ENCODE measurements at places on chromosomes 1 and 21.

DNA sequence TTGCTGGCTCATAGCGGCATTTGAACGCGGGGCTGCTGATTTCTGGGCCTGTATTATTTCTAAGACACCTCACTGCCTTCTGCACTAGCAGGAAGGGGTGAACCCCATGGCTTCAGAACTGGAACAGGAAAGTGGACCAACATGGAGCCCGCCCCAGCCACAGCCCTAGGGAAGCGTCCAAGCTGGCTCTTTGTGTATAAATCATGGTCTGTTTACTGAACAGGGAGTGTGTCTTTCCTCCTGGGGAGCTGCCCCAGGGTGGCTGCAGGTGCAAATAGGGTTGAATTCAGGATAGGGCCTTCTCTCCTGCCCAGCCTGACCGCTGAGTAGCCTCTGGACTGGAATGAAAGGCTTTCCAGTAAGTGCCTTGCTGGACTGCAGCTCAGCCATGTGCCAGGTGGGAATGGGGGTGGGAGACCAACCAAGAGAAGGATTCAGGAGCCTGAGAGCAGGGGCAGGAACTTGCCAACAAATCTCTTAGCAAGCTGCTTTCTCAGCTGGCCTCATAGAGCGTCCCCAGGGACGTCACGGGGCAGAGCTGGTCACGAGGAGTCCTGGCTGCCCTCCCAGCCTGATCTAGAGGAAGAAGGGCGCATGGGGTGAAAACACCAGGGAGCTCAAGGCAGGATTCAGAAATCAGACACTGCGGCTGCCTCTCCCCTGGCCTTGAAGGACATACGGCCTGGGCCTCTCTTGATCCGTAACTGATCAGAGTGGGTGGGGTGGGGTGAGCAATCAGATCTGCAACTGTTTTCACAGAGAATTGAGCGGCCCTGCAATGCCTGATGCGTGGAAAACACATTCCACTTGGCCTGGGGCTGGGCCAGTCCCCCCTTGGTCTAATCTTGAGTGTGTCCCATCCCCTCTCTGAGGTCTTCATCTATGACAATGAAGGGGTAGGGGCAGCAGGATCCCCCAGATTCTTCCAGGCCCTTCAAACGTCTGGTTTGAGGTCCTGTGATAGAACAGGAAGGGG, 56.5 kb upstream of the SELENON start:
- DNase-seq = peak; percentile 94

DNA sequence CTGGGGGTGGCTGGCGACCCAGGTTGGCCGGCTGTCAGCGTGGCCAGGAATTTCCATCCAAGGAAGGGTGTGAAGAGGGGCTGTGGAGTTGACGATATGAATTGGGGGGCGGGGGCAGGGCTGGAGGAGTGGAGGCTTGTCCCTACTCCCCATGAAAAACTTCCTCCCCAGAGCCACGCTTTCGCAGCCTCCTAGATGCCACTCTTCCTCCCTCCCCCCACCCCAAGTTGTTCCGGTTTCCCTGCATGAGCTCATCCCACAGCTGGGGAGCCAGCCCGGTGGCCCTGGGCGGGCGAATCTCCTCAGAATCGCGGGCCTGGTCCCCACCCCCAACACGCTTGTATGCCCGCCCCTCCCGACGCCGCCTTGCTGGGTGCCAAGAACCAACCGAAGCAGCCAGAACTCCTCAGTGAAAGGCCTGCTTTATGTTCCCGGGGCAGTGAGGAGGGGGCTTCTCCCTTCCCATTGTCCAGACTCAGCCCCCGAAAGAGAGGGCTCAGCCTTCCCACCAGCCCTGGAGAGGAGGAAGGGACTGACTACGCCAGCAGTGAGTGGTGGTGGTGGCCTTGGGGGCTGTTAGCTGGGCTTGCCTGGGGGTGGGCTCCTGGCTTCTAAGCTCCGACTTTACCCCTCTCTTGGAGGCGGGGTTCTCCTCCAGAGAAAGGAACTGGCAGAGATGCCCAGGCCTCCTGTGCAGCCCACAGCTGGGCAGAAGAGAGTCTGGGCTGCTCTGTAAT, 1.8 kb upstream of the CSMD2 start:
- peak; percentile 63 for DNase-seq

DNA sequence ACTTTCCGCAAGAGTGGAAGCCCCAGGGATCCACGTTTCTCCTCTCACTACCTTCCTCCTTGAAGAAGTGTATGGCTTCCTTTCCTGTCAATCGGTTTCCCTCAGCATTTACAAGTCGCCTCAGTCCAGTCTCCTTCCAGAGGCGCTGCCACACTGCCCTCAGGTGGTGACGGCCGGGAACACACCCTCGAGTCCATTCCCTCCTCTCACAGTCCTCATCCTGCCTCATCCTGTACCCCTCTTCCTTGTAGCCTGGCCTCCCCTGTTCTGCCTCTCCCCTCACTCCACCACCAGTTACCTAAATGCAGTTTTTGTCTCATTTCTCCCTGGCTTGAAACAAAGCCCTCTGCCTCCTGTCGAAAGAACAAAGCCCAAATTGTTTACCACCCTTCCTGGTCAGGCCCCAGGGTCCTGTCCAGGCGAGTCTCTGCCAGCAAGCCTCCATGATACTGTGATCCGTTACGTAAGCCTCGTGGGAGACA, 23.2 kb upstream of the LSM10 start:
- DNase-seq = peak; percentile 96

DNA sequence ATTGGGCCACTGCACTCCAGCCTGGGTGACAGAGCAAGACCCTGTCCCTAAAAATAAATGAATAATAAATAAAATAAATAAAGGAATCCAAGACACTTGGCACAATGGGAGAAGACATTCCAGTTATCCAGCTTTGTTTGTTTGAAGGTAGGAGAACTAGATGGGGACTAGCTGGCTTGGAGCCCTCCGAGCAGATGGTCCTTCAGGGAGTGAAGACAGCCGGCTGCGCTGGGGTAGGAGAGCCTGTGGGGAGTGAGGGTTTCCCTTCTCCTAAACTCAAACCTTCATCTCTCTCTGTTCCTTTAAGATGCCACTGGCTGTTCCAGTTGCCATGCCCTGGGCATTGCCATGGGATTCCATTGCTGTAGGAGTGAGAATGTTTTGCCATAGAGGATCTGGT, 120.6 kb downstream of the NAV1 start:
- DNase-seq = no peak

- no peak for DNase-seq
These were observed 51.4 kb upstream of the S1PR1 start for GRCh38 chr1:101185421-101185820.

DNA sequence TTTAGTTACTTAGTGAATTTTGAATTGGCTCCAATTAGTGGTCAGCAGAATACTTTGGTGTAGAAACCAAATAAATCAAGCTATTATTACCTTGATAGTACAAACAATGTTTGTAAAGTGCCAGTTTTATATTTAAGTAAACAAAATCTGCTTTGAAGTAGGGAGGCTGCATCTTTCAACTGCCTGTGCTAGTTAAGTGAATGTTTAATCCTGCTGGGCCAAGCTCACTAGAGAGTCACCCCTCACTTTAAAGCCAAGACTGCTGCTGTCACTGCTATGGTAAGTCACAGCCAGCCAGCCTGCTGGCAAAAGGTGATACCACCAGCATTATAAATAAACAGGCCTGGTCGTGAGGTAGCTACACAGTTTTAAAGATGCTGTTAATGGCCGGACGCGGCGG, 10.3 kb upstream of the CFAP126 start:
- no peak for DNase-seq

GRCh38 chr1:77498918-77499317, 183.5 kb downstream of the ZZZ3 start:
- DNase-seq = no peak

DNA sequence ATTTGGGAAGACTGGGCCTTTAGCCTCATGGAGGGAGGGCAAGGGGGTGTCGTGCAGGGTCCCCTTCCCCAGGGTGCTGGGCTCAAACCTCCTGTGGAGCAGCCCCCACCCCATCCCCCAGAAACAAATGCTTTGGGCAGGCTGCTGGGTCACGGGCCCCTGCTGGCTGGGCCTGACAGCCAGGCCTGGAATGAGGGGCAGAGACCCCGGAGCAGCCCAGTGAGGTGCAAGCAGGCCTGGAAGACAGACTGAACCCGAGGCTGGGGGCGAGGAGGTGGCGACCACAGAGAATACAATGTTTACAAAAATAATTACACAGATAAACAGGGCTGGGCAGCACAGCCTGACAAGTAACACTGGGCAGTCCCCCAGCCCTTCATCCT, 5.3 kb downstream of the CCDC24 start:
- no peak for DNase-seq

DNA sequence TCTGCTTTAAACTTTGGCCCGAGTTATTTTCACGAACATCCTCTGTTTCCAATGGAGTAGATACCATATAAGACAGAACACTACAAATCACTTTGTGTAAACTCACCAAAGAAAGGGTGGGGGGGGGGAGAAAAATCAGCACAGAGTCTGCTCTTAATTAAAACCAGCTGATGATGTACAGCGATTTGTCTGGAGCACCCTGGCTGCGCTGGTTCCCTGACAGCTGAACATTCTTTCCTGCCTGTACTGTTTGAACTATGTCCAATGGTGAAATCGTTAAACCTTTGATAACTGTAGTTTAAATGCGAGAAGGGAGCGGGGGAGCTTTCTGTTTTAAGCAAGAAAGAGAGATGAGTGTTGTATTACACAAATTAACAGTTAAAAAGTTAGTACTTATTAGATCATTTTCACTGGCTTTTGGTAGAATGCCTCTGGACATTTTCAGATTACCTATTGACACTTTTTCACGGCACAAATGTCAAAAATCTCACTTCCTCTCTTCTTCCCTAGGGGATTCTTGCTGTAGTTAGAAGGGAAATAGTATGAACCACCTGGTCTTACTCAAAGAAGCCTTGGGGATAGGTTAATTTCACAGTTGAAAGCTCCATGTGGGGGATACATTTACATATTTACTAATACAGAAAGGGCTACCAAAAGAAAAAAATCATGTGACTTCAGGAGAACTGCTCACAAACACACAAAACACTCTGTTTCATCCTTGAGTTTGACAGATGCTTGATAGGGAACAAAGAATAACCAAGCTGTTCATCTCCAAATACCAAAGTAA, 140.2 kb upstream of the RUNX1 start:
- no peak for DNase-seq

GRCh38 chr1:54476530-54477109, 70.4 kb upstream of the SSBP3 start:
- no peak for DNase-seq

- no peak for DNase-seq
These were observed 149.8 kb downstream of the PTPRC start for GRCh38 chr1:198788561-198789064.

- no peak for DNase-seq
These were observed 207.3 kb upstream of the CSF3R start for GRCh38 chr1:36689992-36690391.

- DNase-seq = no peak
These were observed 62.5 kb downstream of the LRIG2 start for GRCh38 chr1:113135460-113135859.
